ENCODE measurements at places on chromosomes 16 and 17. TPM values are rescaled to one million over a fixed set of nuclear protein-coding genes. Genes with fewer than 3 reads are reported as not detected.

DNA sequence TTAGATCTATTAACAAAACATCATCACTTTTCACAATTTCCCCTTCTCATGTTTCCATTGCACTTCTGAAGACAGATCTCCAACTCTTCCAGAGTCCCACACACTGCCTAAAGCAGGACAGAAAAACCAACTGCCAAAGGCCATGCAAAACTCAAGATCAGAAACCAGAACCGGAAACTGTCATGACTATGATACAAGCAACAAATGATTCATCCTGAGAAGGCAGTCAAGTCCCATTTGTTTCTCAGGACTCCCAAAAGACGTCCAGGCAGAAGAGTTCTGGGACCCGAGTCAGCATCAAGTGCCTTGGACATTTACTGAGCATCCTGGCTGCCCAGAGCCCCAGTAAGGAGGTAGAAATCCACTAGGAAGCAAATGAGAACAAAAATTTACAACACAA lies 38.8 kb downstream of the ERN1 start:
- DNase-seq, result peak; percentile 12

DNA sequence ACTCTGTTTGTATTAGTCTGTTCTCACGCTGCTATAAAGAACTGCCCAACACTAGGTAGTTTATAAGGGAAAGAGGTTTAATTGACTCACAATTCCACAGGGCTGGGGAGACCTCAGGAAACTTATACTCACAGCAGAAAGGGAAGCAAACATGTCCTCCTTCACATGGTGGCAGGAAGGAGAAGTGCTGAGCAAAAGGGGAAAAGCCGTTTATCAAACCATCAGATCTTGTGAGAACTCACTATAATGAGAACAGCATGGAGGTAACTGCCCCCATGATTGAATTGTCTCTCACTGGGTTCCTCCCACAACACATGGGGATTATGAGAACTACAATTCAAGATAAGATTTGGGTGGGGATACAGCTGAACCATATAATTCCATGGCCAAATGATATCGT lies 30.9 kb downstream of the ABCC1 start:
- no peak for DNase-seq

GRCh38 chr16:1433756-1434155 lies 2.9 kb downstream of the PERCC1 start:
- no peak for DNase-seq

DNA sequence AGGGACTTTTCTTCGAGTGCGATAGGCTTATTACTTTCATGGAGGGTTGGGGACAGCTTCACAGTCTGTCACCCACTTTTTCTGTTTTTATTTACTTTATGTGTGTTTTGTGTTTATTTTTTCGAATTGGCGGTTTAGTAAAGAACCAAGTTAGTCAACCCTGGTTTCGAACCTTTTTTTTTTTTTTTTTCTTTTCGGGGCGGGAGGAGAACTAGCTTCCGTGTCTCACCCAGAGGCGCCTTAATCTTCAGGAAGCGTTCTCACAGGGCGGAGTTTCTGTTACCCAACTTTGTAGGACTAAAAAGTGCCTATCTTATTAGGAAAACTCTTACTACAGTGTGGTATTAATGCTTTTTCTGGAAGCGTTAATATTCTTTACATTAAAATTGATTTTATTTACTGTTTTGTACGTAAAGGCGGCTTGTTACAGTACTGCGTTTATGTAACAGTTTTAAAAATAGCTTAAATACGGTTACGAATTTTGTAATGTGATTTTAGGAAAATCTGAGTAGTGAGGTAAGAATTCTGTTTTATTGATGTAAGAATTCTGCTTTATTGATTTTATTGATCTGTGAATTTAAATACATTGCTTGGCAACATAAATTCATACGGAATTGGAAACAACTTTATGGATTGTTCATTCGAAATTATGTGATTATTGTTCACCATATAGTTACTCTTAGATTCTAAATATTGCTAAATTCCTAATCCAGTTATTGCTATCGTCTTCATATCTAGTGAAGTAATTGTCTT lies 885 bp downstream of the ZNF207 start:
- peak; percentile 72 for DNase-seq

Gene DPEP3
- not detected for total RNA-seq

Gene KRTAP1-1
- not detected for total RNA-seq

- no peak for DNase-seq
These were observed 324.0 kb downstream of the KCNJ2 start for GRCh38 chr17:70493277-70493874.

DNA sequence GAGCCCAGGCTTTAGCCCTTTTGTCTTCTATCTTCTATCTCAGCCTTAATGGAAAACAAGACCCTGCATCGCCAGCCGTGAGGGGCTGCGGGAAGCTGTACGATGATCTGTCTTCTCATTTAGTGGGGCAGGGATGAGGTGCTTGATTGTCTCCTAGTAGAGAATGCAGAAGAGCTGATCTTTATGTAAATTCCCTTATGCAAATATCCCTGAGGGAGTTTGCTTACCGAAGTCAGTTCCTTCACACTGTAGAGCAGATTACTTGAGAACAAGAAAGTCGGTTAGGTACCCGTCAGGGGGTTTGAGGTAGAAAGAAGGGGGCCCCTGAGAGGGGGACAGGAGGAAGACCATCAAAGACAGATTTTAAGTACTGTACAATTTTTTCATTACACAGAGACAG lies 66.2 kb downstream of the IRF8 start:
- no peak for DNase-seq

DNA sequence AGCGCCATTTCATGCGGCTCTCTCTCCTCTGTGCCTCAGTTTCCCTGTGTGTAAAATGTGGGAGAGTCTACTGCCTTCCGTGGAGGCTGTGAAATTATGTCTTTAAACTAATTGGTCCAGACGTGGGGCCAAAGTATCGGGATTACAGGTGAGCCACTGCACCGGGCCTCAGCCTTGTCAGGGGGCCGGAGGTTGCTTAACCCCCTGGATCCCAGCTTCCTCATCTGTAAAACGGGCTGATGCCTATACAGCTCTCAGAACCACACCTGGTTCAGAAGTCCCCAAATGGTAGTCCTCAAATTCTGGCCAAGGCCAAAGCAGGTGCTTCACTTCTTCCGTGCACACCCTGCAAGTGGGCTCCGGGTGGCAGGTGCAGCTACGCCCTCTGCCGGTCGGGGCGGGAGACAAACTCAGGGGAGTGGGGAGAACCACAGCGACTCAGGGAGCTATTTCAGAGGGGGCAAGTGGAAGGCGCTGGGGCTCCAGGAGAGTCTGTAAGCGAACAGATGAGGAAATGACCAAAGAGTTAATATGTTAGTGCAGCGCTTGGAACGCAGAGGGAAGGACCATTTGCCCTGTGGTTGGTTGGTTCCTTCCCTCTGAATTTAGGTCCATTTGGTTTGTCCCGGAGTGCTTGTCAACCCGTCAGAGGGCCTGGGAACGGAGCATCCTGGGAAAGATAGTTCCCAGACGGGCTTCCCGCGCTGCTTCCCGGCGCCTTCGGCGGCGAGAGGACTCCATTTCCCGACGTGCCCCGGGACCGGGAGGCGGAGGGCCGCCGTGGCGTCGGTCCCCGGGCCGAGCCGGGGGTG lies at the start of gene MGRN1:
TSS of gene MGRN1 (plus strand) at position 812 of the 812 bp plus-strand sequence. CDS start 135 bp downstream, outside the sequence.
- DNase-seq, result peak; percentile 97

Gene NETO2
- 394 TPM for total RNA-seq

- peak; percentile 62 for DNase-seq
These were observed 72.9 kb upstream of the SMIM36 start for GRCh38 chr17:55584055-55584685.

- peak; percentile 30 for DNase-seq
These were observed 15.0 kb upstream of the MT4 start for GRCh38 chr16:56549744-56550385.

DNA sequence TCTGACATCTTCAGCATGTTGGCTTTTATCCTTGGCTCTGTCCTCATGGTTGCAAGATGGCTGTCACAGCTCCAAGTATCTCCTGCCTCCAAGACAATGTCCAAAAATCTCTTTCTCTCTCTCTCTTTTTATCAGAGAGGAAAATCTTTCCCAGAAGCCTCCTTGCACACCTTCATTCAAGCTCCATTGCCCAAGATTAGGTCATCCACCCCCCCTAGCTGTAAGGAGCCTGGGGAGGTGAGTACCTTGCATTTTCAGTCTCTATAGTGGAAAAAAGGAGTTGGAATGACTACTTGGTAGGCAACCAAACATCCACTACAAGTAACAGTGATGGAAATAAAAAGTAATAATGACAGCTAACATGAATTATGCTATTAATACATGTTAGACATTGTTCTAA lies 22.0 kb upstream of the NSMCE1 start:
- DNase-seq, result no peak

GRCh38 chr17:68527314-68527713 lies 15.1 kb downstream of the PRKAR1A start:
- DNase-seq, result no peak

DNA sequence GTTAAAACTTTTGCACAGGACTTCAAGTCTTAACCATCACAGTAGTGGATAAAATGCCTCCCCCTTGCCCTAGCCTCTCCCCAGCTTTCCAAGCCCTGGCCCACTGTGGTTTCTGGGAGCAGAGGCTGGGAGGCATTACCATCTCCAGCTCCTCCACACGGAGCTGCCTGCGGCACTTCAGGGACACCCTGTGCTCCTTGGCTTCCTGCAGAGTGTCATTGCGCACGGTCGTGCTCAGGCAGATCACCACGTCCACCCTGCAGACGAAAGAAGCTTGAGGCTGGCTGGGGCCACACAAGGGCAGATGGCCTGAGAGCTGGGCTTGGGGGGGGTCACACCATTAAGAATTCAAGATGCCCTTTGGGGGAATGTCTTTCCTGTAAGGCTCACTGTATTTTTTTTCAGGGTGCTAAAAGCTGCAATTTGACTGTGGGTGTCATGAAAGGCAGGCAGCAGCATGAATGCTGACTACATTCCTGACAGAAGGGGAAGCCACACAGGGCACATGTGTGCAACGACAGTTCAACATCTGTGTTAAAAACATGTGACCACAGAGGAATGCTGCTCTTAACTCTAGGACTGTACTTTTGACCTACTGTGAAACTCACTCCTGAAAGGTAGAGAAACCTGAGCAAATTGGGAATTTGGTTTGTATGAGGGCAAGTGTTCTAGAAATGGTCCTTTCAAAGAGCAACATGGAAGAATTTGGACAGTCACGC lies 47.7 kb upstream of the CLEC18B start:
- no peak for DNase-seq

DNA sequence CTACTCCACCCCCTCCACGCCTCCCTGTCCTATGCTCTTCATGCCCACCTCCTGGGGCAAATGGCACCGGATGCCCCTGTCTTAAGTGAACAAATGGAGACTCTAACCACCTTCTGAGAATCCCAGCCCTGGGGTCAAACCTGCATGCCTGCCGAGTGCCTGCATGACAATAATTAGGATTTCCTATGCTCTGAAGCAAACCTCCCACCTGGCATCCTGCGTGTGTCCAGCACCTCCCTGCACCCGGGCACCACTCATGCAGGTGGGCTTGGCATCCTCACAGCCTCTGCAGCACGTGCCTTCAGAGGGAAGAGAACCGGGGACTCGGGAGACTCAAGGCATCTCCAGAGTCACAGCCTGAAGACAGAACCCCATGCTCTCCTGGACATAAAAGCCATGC lies 11.2 kb upstream of the KIFC3 start:
- no peak for DNase-seq

Gene CCL5
- total RNA-seq, result 36.1 TPM

Gene RAB26
- total RNA-seq, result 3.8 TPM

DNA sequence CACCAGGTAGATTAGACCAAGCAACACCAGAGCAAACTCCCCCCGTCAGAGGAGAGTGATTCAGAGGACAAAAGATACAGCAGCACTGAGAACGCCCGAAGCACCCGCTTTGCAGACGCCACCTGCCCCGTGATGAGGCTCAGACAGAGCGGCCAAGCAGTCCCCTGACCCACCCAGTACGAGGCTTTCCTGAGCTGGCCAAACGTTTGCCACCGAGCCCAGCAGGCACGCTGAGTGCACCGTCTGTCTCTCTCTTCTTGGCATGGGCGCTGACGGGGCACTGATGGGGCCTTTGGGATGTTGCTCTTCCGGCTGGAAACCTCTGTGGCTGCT lies 19.4 kb upstream of the WDR45B start:
- no peak for DNase-seq

- no peak for DNase-seq
These were observed 8.7 kb downstream of the FMNL1 start for GRCh38 chr17:45230410-45230786.

Gene MIS12
- total RNA-seq, result 35.6 TPM

Gene USP43
- 1.7 TPM for total RNA-seq

GRCh38 chr16:27721531-27722181 lies 171.7 kb downstream of the KATNIP start:
- DNase-seq, result no peak

- DNase-seq, result no peak
These were observed 55.3 kb downstream of the NUP88 start for GRCh38 chr17:5364156-5364555.

GRCh38 chr17:79728169-79728907 lies 2.4 kb upstream of the ENPP7 start:
- DNase-seq, result peak; percentile 85

- no peak for DNase-seq
These were observed 11.0 kb upstream of the EEF2KMT start for GRCh38 chr16:5108505-5109158.

Gene DOC2A
- 0.62 TPM for total RNA-seq

Gene ZNF768
- 30.8 TPM for total RNA-seq

DNA sequence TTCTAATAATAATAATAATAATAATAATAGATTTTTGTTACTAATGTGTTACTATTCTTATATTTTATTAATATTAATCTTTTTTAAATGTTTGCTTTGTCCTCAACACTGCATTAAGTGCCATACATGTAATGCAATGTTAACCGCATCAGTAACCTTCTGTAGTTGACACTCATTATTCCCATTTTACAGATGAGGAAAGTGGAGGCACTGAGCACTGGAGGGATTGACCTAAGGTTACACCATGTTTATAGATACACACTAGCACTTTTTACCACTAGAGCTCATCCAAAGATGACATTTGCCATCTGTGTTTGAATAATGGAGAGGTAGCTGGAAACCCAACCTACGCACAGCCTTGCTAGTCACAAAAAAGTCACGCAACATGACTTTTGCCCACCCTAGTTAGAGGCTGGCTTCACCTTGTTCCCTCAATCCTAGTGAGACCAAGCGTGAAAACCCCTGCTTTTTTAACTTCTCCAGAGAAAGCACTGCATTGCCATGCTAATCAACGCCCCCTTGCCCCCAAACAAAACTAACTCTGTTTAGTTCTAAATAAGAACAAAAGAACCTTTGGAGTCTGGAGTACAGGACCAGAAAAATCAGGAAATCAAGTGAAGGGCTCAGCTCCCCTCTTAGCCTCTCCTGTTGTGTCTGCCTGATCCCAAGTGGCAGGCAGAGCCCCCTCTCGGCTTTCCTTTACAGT lies 2.3 kb downstream of the ARSG start:
- DNase-seq, result no peak

All from M059J (cell line).